ENCODE measurements at places on chromosomes 12 and 14.
A peak's percentile ranks its signal among the peaks of the same experiment; 100 is the strongest.

DNA sequence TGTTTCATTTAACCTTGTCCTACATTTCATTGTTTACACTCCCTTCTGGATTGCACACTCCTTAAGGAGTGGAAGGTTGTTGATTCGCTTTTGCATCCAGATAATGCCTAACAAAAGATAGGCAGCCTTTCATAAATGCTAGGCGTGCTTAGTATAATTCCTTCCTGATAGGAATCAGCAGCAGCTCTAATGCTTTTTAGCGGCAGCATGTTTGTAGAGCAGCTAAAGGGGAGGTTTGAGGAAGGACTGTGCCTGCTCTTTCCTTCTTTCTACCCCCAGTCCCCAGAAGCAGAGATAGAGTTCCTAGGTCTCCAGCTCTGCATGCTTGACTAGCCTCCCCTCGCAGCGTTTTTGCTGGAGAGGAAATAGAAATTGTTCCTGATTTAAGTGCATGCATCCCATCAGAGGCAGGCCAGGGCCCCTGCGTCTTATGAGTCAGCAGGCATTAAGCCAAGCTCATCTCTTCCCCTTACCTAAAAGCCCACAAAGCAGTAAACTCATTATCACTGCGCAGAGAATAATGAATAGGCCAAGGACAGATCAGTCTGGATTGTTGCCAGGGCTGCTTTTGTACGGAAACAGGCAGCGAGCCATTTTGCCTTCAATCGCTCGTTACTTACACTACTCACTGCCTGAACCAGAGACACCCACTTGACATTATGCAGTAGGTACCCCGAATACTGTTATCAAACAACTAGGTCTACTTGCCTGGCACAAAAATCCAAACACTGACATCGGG lies 14.0 kb upstream of the TBPL2 start:
- no peak for DNase-seq

GRCh38 chr14:50785457-50786063 lies 45.4 kb downstream of the NIN start:
- no peak for DNase-seq

DNA sequence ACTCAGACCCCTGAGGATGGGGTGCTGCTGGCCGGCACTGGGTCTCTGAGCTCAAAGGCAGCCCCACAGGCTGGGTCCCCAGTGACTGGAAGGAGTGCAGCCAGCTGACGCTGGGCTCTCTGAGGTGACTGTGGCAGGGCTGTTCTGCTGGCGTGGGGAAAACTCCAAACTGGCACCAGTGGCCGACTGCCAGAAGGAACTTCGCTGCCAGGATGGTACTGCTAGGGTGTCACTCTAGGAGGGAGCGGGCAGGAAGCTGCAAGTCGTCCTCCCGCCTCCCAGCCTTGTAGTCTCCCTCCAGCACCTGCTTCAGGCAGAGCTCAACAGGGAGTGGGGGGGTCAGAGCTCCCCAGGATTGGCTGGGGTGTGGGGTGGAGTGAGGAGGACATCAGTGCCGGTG lies 41.3 kb downstream of the CDC42BPB start:
- no peak for DNase-seq

DNA sequence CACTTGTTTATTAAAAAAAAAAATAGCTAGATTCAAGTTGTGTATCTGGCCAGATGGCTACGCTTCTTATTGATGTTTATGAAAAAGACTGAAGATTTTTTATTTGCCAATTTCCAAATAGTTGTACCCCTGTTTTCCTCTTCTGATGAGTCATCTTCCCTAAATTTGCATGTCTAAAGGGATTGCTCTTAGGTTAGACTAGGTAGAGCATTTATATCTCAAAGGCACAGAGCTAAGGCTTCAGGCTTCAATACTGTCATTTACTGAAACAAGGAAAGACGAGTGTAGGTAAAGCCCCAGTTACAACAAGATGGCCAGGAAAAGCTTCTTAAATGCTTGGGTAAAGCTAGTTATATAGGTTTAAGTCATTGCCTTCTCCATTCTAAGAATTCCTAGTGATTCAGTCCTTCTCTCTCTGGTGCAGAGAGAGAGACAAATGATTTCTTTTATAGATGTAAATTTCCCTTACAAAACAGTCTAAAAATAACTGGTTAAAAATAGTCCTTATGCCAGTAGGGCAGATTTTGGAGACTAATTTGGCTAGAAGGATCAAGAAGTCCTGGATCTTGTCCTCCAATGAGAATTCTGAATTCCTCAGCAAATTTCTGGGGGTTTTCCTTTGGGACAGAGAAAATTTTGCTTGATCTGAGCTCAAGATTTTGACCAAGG lies 26.1 kb downstream of the LEMD3 start:
- no peak for DNase-seq

DNA sequence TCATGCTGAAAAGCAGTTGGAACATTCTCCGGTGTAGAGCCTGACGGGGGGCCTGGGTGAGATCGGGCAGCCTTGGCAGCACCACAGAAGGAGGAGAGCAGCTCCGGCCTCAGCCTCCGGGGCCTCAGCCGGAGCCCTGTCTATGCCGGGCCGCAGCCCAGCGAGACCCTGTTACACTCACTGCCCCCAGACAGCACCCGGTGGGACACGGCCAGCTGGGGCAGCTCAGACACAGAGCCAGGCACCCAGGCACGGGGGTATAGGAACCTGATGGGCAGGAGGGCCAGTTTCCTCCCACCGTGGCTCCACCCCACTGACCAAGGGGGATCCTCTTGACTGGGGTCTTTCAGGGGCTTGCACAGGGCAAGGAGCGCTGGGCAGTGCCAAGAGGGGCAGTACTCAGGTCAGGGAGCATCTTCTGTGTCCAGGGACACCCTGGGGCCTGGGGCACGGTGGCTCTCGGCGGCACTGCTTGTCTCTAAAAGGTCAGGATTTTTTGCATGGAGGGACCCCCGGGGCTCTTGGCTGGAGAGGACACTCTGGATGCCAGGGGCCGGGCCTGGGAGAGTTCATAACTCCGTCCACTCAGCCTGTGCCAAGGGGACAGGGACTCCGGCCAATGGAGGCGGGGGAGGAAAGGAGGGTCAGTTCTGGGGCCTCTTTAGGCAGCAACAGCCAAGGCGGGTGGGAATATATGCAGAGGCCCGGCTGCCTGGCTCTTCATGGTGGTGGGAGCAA lies 9.4 kb downstream of the INF2 start:
- DNase-seq = no peak

DNA sequence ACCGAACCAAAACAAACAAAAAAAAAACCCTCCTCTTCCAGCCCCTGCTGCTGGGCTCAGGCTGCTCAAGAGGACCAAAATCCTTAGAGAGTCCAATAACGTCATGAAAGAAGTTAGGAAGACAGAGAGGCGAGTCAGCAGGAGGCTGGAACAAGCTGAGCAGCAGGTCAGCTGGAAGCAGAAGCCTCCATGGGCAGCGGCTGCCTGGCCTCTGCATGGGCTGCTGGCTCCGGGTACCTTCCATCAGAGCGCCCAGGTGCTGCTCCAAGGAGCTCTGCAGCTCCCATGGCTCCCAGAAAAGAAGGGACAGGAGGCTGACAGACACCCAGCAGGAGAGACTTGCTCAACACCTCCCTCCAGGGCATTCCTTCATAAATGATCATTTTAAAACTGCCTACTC lies 3.2 kb upstream of the KRT2 start:
- DNase-seq = no peak

DNA sequence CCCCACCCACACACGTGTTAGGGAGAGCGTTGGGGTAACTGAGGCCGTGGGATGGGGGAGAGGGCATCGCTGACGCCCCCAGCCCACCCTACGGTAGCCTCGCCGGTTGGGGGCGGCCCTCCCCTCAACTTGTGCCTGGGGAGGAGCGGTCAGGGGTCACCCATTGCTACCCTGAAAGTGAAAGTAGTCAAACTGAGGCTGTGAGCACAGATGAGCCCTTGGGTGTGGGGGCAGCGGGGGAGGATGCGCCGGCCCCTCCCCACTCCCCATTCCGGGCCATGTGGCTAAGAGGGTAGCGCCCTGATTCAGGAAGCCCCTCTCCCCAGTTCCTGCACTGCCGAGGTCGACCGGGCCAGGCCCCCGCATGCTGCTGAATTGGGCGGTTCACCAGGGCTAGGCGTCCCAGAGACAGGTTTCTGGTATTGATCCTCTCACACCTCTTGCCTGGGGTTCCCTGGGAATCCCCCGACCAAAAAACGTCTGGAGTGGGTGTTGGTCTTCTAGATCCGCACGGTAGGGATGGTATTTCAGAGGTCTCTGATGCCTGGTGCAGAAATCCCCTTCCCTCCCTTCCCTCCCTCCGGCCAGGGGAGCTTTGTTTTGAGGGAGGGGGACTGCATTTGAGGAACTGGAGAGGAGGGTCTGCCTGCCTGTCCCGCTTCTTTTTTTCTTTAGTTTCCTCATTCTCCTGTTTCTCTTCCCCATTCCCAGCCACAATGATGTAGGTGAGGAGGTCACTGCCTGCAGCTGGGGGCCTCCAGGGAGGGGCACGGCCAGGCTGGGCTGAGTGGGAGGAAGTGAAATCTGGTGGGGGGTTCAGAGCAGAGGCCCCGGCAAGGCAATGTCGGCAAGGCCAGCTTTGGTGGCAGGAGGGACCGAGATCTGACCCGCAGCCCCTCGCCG lies 1.0 kb downstream of the SH2B3 start:
- peak; percentile 60 for DNase-seq

GRCh38 chr12:44143175-44143574 lies 307.3 kb downstream of the TMEM117 start:
- DNase-seq = no peak

DNA sequence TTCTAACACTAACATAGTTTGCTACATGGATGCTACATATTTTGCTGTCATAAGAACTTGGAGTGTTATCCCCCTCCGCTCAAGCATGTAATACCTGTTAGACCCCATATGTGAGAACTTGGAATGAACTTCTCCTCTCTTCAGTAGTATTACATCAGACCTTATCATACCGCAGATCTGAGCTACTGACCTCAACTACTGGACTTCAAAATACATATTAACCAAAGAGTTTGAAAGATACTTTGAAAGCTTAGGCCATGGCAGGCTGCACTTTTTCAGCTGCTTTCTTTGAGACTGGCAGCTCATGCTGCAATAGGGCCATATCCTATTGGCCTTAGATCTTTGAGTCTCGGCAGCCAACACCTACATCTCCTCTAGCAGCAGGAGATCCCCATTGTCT lies 74.8 kb downstream of the EEA1 start:
- no peak for DNase-seq

- no peak for DNase-seq
Observed at GRCh38 chr12:121822393-121823100, 18.7 kb downstream of the SETD1B start.

DNA sequence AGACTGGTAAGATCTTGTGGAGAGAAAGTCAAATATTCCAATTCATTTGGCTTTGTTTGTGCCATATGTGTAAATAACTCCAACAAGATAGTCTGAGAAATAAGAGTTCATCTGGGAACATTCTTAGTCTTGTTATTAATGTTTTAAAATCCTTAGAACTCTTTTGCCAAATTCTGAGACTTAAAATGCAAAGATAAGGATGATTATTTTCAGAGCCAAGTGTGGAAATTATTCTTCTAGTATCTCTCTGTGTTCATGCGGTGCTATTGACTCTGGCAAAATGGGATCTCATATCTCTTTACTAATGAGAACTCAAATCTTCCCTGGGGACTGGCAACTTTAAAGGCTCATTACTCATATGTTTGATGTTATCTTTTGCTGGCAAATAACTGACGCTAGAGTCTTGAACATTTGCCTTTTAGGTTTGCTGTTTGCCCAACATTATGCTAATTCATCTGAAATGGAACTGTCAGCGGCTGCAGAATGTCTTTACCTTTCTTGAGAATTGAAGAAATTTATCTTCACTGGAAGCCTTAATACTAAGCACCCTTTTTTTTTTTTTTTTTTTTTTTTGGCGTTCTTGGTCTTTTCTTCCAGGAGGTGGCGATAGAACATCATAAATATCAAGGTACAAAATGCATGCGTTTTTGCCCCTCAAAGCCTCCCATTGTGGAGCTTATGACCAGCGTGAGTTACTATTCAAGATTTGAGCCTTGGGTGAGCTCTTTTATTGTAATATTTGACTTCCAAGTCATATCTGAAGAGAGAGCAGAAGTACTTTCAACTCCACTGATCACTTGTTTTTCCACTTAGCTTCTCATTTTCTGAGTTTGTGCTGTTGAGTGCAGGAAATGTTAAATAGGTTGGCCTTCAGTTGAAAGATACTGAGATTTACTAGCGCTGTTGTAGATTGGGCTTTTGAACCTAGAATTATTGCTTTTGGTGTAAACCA lies 86.5 kb downstream of the CAND1 start:
- DNase-seq = no peak

- no peak for DNase-seq
Observed at GRCh38 chr12:16611146-16611545, 5.2 kb upstream of the LMO3 start.

- no peak for DNase-seq
Observed at GRCh38 chr12:74415633-74416032, 122.0 kb upstream of the ATXN7L3B start.

GRCh38 chr12:55641595-55641994 lies 4.9 kb downstream of the OR10P1 start:
- DNase-seq = no peak
